ENCODE measurements at places on chromosomes 2 and 18.

DNA sequence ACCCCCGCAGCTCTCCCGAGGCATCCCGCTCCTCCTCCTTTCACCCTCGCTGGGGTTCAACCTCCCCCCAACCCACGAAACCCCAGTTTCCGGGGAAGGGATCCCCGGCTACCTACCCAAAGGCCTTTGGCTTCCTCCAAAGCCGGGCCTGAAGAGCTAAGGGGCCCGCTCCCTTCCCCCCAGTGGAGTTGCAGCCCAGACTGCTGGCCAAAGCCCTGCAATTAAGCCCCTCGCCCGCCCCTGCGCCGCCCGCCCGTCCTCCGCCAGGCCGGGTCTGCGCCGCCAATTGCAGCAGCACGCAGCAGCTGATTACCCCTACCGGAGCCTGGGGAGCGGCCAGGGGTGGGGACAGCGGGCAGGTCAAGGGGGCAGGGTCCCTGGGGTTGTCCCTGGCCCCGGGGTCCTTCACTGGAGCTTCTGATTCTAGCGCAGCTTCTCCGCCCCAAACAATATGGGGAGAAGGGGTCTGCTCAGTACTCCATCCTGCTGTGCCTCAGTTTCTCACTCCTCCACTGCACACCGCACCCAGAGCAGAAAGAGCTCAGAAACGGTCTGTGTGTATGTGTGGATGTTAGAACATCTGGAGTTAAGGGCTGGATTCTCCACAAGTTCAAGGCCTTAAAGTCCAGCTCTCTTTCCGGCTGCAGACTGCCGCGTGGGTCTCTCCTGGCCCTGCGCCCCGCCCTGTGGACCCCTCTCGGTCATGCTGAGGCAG, 16.9 kb downstream of the WNT10A start:
- DNase-seq = no peak

DNA sequence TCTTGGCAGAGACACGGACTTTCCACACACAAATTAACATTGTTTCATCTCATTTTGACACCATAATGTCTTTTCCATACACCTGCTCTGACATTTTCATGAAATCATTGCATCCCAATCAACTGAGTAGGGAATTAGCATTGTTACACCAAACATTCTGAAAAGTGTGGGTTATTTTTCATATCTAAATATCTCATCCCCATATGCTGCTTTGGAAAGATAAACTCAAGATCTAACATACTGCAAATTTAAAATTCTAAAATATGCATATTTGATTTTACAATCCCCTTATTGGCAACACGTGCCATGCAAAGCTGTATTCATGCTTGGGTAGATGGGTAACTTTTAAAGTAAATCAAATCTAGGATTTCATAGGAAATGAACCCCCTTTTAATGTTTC, 242.9 kb downstream of the ZNF516 start:
- no peak for DNase-seq

DNA sequence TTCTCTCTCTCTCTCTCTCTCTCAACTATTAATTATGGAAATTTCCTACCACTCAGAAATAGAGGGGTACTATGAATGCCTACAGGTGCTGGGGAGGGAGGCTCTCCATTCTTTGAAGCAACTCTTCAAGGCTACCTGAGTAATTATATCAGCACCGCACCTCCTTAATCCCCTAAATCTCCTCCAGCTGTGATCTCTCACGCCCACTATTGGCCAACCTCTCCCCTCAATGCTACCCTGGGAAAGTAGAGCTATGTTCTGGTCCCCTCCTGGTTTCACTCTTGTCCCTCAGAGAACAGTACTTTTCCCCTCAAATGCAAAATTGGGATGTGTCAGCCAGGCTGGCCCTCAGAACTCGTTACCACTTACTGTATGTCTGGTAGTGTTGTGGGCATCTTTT, 1.6 kb downstream of the MOCOS start:
- DNase-seq = no peak

GRCh38 chr2:144660518-144661316, 140.8 kb upstream of the ZEB2 start:
- no peak for DNase-seq

DNA sequence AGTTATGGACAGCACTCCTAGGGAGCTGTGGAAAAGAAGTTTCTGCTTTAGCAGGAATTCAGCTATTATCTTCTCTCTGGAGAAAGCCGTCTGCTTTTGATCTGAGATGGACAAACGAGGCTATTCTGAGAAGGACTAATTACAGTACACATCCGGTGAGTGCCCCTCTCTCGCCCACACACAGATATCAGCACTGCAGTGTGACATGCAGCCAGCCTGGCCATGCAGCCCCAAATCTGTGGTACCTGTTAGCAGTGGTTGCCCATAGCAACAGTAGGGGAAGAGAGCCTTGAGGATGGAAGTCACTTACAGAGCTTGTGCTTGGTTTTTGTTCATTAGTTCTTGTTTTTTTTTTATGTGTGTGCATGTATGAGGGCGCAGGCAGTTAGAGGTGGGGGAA, 73.9 kb upstream of the TRIB2 start:
- DNase-seq = no peak

DNA sequence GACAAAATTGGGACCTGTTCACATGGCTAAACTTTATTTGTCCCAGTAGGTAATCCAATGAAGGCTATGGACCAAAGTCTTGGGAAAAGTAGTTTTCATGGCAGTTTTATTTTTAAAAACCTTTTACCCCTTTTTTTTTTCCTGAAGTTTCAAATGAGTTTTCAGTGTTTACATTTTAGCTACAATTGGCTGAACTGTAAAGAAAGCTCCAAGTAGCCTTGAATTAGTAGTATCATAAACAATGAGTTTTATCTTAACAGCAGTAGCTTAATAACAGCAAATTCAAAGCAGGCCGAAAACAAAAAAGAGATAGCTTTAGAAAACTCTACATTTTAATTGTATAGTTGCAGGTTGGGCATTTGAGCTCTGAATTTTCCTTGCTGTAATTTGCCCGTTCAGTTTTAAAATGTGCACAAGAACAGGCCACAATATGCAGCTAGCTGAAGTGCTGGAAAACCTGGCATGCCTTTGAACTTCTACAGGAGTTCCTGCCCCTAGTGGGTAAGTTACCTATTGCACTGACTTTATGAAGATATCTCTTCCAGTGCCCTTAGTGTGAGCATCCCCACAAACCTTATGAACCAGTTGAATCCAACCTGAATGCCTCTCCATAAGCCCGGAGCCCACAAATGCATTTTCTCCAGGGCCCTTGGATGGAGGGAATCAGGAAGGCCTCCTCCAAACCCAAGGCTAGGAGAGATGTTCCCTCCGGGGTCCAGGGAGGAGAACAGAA, 106.7 kb downstream of the XRCC5 start:
- no peak for DNase-seq

- no peak for DNase-seq
Measured at GRCh38 chr2:183349091-183349490, 224.8 kb downstream of the NUP35 start.

DNA sequence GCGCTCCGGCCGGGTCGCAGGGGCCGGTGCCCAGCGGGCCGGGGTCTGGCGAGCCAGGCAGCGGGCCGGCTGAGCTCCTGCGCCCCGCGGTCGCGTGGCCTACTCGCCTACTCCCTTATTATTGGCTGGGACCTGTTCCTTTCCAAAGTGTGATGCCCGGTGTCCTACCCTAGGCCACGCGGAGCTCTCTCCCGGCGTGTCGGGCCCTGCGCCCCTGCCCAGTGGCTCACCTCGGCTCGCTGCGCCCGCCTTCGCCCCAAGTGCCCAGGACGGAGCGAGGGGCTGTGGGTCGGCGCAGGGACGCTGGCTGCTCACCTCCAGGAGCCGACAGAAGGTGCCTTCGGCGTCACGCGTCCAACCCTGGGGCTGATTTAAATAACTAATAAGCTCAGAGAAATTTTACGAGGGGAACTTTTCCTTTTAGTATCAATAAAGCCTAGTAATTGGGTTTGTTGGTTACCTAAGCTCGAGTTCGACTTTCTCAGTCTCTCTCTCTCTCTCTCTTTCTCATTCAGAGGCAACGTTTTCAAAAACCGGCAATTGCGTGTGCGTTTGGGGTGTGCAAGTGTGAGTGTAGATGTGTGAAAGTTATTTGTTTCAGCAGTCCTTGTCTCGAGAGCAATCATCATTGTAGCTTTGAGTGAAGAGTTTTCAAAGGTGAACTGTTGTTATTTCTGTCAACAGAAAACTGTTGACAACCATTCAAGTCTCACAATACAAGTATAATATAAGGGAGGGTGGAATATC, 7.0 kb upstream of the SATB2 start:
- DNase-seq = no peak

DNA sequence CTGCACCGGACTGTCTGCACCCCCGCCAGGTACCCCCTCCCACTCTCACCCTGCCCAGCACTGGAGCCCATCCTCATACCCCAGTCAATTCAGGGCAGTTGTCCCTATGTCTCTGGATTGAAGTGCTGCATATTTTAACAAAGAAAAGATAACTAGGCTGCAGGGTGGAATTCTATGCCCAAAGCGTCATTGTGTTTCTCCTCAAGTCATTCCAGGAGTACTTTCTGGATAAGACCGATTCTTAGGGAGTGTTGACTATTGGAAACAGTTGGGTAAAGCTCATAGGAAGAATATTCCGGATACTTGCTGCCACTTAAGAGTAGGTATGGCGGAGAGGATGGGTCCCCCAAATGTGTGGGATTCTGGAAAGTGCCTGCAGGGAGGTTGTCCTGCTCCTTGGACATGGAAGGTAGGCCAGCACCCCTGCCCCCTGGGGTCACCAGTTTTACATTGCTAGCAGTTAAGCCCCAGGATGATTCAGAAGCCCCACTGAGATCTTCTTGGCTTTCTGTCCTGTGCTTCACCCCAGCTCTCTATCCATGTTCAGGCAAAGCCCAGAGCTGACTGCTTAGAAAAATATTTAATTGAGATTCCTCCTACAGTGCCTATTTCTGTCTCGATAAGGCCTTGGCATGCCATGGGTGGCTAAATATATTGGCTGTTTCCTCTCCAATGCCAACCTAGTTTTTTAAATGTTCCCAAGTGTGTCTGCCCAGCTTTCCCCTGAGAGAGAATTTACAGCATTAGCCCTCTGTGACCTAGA, 48.2 kb downstream of the RPL37A start:
- no peak for DNase-seq

- no peak for DNase-seq
Measured at GRCh38 chr2:173326806-173327205, 27.9 kb upstream of the CDCA7 start.

- no peak for DNase-seq
Measured at GRCh38 chr2:113831161-113831560, 58.7 kb upstream of the ACTR3 start.

DNA sequence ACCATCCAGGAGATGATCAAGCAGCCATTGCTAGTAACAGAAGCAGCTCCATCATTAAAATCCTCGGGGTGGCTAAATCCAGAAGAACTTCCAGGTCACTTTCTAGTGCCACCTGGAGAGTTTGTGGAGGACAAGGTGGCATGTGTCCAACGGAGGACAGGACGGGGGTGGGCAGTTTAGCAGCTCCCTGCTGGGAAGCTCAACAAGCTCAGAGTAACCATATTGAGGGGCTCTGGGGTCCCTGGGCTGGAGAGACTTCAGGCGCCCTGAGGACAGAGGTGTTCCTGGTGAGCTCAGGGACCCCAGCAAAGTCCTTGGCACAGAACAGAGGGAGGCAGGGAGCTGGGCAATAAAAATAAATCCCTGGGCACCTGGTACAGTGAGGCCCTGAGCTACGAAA, 140.0 kb upstream of the FHL2 start:
- no peak for DNase-seq

- DNase-seq = no peak
Measured at GRCh38 chr2:99084256-99084655, 57.3 kb upstream of the C2orf15 start.

DNA sequence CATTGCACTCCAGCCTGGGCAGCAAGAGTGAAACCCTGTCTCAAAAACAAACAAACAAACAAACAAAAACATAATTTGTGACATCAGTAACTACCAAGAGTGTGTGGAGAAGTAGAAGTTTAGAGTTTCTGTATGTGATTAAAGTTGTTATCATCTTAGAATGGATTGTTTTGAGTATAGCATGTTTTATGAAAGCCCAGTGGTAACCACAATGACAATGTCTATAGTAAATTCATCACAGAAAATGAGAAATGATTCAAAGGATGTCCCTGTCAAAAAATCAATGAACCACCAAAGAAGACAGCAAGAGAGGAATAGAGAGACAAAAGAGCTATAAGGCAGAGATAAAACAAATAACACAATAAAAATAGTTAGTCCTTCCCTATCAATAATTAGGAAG, 1299.2 kb downstream of the CNTNAP5 start:
- DNase-seq = no peak

- DNase-seq = no peak
Measured at GRCh38 chr18:14189858-14190257, 57.6 kb upstream of the ZNF519 start.

- no peak for DNase-seq
Measured at GRCh38 chr2:157172239-157172638, 85.3 kb upstream of the GALNT5 start.

- DNase-seq = no peak
Measured at GRCh38 chr18:56139792-56140254, 498.6 kb downstream of the TXNL1 start.

- DNase-seq = no peak
Measured at GRCh38 chr2:216362730-216363129, 9.6 kb downstream of the MARCHF4 start.

- DNase-seq = no peak
Measured at GRCh38 chr18:55405893-55406406, 182.0 kb downstream of the TCF4 start.

- DNase-seq = no peak
Measured at GRCh38 chr2:122740594-122740948, 985.1 kb downstream of the TSN start.

DNA sequence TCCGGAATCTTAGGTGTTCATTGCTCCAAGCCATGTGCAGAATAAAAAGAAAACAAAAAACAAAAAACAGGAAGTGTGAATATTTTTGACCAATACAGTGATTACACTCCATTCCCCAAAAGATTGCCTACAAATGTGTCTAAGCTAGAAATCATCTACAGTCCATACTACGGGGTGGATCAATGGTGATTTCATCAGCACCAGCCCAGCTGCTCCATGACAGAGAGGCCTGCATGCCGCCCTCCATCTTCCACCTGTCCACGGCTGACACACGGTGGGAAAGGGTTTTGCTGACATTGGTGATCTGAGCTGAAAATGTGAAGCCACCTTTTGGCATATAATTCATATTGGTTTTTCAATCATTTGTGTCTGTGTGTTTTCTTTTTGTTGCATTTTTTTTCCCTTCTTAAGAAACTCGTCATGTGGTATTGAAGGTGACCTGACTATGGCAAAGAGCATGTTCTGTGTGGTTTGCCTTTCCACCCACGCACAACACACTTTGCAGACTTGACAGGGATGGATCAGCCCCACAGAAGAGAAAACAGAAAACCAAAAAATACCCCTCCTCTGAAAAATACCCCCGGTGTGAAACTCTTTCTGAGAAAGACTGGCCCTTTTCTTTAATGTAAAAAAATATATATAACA, 533.1 kb downstream of the RNF144A start:
- DNase-seq = no peak

GRCh38 chr2:224190936-224191270, 151.8 kb upstream of the SERPINE2 start:
- no peak for DNase-seq

- no peak for DNase-seq
Measured at GRCh38 chr2:85063981-85064599, 69.1 kb upstream of the TCF7L1 start.

GRCh38 chr18:48991676-48992075, 40.9 kb upstream of the SMAD7 start:
- no peak for DNase-seq
